ENCODE measurements at places on chromosomes 2 and 18.

GRCh38 chr2:26957534-26957933 is 12.9 kb upstream of the MAPRE3 start:
- DNase-seq, result no peak

GRCh38 chr2:21314322-21314835 is 190.6 kb downstream of the TDRD15 start:
- DNase-seq, result no peak

GRCh38 chr2:220078439-220078838 is 451.0 kb downstream of the SLC4A3 start:
- DNase-seq, result no peak

GRCh38 chr2:203195331-203196036 is 43.3 kb upstream of the CYP20A1 start:
- DNase-seq, result no peak

GRCh38 chr18:63273222-63273927 is 46.2 kb downstream of the BCL2 start:
- DNase-seq, result no peak

- no peak for DNase-seq
Observed at GRCh38 chr18:44715842-44716241, 35.2 kb downstream of the SETBP1 start.

DNA sequence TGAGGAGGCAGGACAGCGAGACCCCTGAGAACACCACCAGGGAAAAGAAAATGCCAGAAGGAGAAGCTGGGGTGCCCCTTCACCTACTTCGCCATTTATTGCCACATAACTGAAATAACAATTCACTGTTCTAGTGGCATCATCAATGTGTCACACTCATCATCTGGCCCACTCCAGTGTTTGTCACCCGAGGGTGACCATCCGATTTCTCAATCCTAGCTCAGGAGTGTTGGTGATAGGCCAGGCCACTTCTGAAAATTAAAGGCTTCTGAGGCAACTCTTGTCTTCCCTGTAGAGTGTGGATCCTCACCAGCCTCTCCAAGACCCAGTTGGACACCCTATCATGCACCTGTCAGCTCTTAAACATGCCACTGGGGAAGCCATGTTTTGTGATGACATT is 62.9 kb upstream of the BZW1 start:
- no peak for DNase-seq

- DNase-seq, result no peak
Observed at GRCh38 chr2:26670931-26671460, 21.5 kb upstream of the KCNK3 start.

GRCh38 chr2:82968358-82968757 is 1490.7 kb downstream of the SUCLG1 start:
- DNase-seq, result no peak

DNA sequence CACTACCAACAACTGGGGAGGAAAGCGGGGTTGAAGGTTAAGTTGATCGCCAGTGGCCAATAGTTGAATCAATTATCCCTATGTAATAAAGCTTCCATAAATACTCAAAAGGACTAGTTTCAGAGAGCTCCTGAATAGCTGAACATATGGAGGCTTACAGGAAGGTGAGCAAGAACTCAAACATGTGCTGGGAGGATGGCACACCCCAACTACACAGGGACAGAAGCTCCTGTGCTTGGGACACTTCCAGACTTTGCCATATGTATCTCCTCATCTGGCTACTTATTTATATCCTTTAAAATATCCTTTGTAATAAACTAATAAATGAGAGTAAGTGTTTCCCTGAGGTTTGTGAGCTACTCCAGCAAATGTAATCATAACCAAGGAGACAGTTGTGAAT is 115.7 kb downstream of the HNMT start:
- no peak for DNase-seq

GRCh38 chr2:136375017-136375901 is 257.3 kb upstream of the CXCR4 start:
- no peak for DNase-seq

- no peak for DNase-seq
Observed at GRCh38 chr2:74632209-74632938, 15.8 kb downstream of the M1AP start.

DNA sequence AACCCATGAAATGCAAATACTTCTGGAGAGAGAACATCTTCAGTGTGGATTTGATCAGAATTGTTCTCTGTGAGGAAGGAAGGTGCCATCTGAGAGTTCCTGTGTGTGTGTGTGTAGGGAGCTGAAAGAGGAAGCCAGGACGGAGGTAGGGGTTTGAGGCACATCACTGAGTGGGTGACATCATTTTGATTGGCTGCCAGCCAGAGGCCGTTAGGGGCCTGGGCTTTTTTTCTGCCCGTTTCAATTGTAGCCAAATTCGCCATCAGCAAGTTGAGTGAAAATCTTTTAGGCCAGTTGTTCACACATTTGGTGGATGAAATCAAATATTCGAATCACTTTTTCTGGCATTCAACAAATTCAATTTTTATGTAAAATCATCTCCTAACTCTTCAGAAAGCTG is 48.9 kb downstream of the TSN start:
- no peak for DNase-seq
